ENCODE measurements at places on chromosomes 6 and 20.

- DNase-seq, result no peak
Measured at GRCh38 chr6:166946125-166946524, 10.2 kb downstream of the RNASET2 start.

DNA sequence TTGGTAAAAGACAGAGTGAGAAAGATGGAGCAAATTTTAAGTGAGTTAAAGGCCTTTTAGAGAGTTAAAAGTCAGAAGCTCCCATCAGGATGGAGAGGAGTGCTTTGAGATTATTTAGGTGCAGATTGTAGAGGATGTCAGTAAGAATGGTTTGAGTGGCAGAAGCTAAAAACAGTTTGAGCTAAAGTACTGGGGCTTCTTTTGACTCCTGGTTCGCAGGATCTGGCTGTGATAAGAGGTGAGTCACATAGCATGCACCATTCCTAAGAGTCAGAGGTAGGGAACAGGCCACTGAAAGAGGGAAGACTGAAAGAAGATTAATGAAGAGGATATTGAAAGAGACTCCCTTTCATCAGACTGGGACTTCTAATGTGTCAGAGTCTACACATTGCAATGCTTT lies 1047.9 kb upstream of the MAP3K7 start:
- DNase-seq, result no peak

DNA sequence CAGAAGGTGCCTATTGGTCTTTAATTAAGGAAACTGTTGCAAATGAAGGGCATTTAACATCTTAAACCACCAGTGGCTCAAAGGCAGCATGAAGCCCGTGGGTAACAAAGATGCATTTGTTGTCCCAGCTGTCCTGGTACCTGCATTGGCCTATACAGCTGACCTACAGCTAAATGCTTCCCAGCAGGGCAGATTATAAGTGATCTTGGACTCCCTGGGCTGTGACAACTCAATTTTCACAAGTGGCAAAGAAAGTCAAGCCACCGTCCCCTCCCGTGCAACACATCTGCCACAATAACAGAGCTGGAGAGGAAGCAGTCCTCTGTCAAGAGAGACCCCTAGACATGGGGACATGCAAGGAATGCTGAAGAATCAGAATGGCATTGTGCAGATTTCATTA lies 31.5 kb upstream of the EDN3 start:
- DNase-seq, result no peak

DNA sequence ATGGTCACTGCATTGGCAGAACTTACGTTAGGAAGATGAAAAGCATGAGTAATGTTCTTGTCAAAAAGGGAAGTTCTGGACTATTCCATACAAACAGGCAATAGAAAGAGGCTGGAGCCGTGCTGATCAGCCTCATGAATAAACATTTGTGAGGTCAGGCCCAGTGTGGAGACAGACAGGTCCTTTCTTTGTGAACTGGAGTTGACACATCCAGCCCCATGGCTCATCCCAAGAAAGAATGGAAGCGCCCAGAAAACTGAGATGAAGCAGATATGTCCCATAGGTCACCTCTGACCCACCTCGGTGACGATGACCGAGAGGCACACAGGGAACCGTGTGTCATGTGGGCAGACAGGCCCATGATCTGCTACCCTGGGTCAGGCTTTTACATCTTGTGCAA lies 276.0 kb upstream of the SGK1 start:
- no peak for DNase-seq

DNA sequence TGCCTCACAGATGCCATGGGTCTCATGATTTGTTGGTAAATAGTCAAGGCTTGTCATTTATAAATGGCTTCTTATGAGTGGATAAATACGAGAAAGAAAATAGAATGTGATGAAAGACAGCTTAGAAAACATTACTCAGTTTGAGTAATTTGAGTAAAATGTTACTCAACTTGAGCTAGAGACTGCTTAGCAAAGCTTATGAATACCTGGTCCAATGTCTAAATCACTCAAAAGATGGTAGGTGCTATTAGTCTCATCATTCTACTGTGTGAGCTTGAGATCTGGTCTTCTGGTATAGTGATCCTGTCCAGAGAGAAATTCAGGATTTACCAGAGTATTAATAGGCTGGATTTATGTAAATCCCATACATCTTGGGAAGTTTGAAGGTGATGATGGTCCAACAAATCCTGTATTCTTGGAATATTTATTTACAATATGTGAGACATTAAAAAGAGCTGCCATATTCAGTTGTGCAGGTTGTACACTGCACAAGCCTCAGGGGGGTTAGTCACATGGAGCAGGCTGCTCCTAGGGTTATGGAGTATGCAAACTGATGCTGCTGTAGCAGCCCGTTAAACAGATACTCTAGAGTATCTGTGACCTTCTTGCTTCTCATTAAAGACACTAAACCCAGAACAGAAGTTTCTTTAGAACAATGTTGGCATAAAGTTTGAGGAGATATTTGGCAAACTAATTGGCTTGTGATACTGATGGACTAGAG lies 112.9 kb downstream of the RCAN2 start:
- DNase-seq, result no peak

DNA sequence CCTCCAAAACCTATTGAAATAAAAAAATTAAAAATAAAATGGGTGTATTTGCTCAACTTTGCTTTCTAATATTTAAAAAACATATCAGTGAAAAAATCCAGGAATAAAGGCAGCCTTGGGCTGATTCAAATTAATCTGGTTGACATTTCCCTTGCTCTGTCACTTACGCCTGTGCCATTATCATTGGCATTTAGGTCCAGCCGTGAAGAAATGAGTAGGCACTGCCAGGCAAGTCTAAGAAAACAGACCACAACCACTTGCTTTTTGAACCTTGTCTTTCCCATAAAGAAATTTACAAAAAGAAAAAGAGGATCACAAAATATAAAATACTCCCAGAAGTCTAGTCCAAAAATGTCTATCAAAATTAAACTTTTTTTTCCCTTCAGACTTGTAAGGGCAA lies 59.2 kb upstream of the HBS1L start:
- DNase-seq, result no peak

DNA sequence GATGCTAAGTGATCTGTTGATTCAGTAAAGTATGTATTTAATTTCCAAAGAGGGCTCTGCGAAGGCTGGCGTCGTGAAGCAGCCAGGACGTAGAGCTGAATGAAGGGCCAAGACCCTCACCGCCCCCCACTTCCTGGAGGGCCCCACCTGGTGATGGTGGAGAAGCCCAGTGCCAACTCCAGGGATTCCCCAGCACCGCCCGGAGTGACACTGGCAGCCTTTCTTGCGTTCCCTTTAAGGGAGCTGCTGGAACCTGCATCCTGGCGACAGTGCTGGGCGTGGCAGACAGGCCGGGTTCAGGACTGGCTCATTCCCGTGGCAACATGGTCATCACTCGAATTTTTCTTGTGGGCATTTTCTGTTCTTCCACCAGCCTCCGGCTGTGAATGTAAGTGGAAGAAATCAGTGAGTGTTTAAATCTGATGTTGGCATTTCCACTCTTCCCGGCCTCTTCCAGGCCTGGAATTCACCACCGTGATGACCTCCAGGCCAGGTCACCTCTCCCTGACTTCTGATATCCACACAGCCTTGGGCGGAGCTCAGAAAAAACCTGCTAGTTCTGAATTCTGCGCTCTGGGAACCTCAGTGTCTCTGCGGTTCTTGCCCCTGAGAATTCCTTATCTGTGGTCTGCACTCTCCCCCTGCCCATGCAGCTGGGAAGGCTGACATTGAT lies 57.4 kb upstream of the DACT2 start:
- no peak for DNase-seq

GRCh38 chr6:170523256-170524171 lies 29.6 kb downstream of the PSMB1 start:
- no peak for DNase-seq

DNA sequence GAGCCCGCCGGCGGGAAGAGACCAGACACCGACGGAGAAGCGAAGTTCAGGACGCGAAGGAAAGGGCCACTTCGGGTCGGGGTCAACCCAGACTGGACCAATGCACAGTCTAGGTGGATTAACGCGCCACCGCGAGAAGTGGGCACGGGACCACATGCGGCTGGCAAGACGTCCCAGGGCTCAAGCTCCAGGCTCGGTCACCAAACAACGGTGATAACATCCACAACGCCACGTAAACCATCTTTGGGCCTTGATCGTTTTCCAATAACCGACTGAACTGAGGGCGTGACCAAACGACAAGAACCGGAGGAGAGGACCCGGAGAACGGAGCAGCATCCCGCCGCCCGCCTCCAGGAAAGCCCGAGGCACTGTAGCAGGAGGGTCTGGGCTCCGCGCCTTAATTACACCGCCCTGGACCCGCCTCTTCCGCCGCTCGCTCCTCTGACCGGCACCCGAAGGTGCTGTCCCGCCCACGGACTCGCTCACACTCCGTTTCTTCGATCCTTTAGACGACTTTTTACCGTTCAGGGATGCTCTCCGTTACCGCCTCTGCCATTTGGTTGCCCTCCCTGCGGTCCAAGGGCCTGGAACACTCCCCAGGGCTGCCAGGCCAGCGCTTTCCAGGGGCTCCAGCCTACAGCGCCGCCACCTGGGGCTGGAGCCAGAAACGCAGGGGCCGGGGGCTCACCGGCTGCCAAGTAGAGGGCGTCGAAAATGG lies 44.1 kb downstream of the DPPA5 start:
- DNase-seq, result no peak

GRCh38 chr20:62268228-62268900 lies 30.0 kb downstream of the OSBPL2 start:
- DNase-seq, result no peak

GRCh38 chr6:73738367-73739028 lies 42.5 kb downstream of the CD109 start:
- no peak for DNase-seq

- no peak for DNase-seq
Measured at GRCh38 chr6:83873869-83874268, 14.4 kb downstream of the CYB5R4 start.

- no peak for DNase-seq
Measured at GRCh38 chr6:40148882-40149573, 214.8 kb upstream of the MOCS1 start.

- DNase-seq, result no peak
Measured at GRCh38 chr6:151498327-151498726, 4.5 kb downstream of the CCDC170 start.

DNA sequence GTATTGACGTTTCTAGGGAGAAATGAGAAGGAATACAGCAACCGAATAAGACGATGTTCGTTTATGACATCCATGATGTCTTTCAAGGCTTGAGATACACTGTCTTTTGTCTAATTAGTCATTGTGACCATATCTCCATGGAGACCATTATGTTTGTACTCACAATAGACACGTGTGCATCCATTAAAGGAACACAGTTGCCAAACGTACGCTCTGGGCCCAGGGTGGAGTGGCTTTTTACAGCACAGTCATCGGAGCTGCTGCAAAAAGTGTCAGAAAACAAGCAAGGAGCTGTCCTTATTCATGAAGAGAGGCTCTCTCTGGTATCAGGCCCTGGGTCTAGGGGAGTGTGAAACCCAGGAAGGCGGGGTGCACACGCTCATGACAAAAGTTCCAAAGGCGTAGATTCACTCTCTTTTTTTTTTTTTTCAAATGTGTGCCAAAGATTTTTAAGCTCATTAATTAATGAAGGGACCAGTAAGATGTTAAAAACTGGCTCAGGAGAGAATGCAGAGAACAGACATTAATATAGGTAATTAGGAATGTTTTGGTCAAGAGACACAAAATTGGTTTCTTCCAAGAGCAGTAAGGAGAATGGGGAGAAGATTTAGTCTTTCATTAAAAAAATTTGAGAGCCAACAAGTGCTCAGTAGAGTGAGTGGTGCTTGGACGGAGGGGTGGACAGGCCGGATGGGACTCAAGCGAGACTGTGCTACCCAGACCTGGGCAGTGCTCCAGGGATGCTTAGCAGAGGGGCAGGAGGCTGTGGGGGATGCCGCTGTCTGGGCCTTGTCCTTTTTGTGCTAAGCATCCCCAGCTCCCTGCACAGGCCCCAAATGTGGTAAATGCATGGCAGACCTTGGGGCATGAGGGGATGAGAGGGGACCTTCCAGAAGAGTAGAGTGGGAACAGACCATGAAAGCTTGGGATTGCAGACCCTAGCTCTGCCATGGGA lies 34.9 kb upstream of the GTSF1L start:
- DNase-seq, result peak; percentile 57

GRCh38 chr6:143505537-143505936 lies 6.0 kb downstream of the FUCA2 start:
- DNase-seq, result no peak

GRCh38 chr20:63847237-63848002 lies 13.9 kb upstream of the ABHD16B start:
- no peak for DNase-seq
